Natural killer cell (primary cell): ENCODE measurements at places on chromosomes 7 and 10. TPM values are rescaled to one million over a fixed set of nuclear protein-coding genes. Genes with fewer than 3 reads are reported as not detected.

POMZP3 gene
- total RNA-seq, result 18.3 TPM

EPHA1 gene
- total RNA-seq, result not detected

GRCh38 chr10:10564081-10564794 is 453.4 kb upstream of the CELF2 start:
- no peaks in the 10 kb centered on the region for H3K27me3 ChIP-seq
- H3K27ac ChIP-seq, result no peak overlapping the region
- no peak for DNase-seq
- H3K36me3 ChIP-seq, result no peaks in the 10 kb centered on the region

GRCh38 chr7:157587805-157588560 is 251.2 kb downstream of the DNAJB6 start:
- H3K36me3 ChIP-seq, result no peaks in the 10 kb centered on the region
- H3K27ac ChIP-seq, result no peak overlapping the region
- no peak for DNase-seq
- H3K27me3 ChIP-seq, result peaks cover 24% of the 10 kb centered on the region
- H3K4me3 ChIP-seq, result no peak overlapping the region

GRCh38 chr7:115135769-115136410 is 214.0 kb downstream of the MDFIC start:
- no peaks in the 10 kb centered on the region for H3K36me3 ChIP-seq
- no peak overlapping the region for H3K4me3 ChIP-seq
- no peaks in the 10 kb centered on the region for H3K27me3 ChIP-seq
- peaks cover 2% of the 10 kb centered on the region for H3K4me1 ChIP-seq
- no peak overlapping the region for H3K27ac ChIP-seq

- H3K36me3 ChIP-seq, result no peaks in the 10 kb centered on the region
- no peak overlapping the region for H3K27ac ChIP-seq
Measured at GRCh38 chr7:150994141-150994837, 3.5 kb downstream of the NOS3 start.

DNA sequence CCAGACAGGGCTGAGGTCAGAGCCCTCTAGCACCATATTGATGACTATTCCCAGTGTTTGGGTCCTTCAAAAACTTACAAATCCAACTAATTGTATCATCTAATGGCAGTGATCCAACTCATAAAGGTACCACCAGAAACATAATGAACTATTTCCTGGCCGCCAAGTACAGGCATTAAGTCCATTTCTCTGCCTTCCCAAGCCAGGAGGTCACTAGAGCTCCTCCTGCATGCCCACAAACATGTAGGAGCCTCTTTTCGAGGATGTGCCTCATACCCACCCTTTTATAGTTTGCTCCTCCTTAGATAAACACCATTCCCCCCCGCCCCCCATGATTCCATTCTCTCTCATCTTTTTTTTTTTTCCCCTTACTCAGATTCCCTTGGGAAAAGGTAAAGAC is 91.3 kb downstream of the CHN2 start:
- peaks cover 26% of the 10 kb centered on the region for H3K4me1 ChIP-seq
- no peaks in the 10 kb centered on the region for H3K27me3 ChIP-seq
- DNase-seq, result no peak
- H3K27ac ChIP-seq, result no peak overlapping the region
- no peaks in the 10 kb centered on the region for H3K36me3 ChIP-seq

DNA sequence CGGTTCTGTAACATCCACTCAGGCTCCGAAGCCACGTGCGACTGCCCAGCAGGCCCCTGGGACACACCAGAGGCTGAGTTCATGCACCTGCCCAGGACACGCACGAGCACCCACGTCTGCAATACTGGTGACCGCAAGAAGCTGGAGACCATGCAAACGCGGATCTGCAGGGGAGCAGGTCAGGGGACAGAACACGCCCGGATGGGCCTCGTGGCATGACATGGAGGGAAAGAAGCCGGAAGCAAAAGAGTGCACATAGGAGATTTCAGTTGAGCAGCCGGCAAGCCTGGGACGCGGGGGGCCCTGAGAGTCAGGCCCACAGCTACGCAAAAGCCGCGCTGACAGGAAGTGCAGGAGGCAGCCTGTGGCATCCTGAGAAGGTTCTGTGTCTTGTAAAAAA is 73.7 kb downstream of the FOXL3 start:
- no peak overlapping the region for H3K4me3 ChIP-seq
- peak; percentile 76 for DNase-seq
- H3K27ac ChIP-seq, result no peak overlapping the region
- peaks cover 52% of the 10 kb centered on the region for H3K4me1 ChIP-seq
- no peaks in the 10 kb centered on the region for H3K36me3 ChIP-seq

- no peak for DNase-seq
- H3K27me3 ChIP-seq, result no peaks in the 10 kb centered on the region
- peak overlapping the region; percentile 19 for H3K4me3 ChIP-seq
- no peaks in the 10 kb centered on the region for H3K36me3 ChIP-seq
Measured at GRCh38 chr10:49441488-49442476, 45.9 kb upstream of the DRGX start.

DNA sequence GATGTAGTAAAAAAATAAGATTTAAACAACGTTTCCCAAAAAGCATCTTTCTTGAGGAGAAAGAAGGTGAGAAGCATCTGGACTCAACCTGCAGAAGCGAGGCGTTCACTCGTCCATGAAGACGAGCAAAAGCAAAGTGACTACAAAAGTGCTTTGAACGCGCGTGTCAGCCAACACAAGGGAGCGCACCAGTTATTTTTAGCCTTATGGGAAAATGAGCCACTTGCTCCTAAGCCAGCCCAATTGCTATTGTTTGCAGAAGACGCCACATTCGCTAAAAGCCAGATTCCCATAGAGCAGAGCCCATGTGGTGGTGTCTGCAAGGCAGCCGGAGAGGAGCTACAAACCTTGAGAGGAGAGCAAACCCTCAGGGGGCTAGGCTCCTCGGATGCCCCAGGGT is 122.5 kb downstream of the FAM53B start:
- H3K4me3 ChIP-seq, result no peak overlapping the region
- no peaks in the 10 kb centered on the region for H3K27me3 ChIP-seq
- DNase-seq, result no peak
- H3K27ac ChIP-seq, result peak overlapping the region; percentile 82
- H3K36me3 ChIP-seq, result peaks cover 19% of the 10 kb centered on the region

- DNase-seq, result no peak
- H3K27me3 ChIP-seq, result no peaks in the 10 kb centered on the region
- H3K36me3 ChIP-seq, result no peaks in the 10 kb centered on the region
- H3K4me3 ChIP-seq, result no peak overlapping the region
- H3K4me1 ChIP-seq, result no peaks in the 10 kb centered on the region
Measured at GRCh38 chr10:114706458-114707055, 48.5 kb upstream of the ABLIM1 start.
